ENCODE measurements at places on chromosomes 5 and 9.
A peak's percentile ranks its signal among the peaks of the same experiment; 100 is the strongest.

- DNase-seq = no peak
Observed at GRCh38 chr5:149762958-149763630, 33.0 kb downstream of the PPARGC1B start.

GRCh38 chr5:139670369-139671095, 22.4 kb downstream of the CXXC5 start:
- no peak for DNase-seq

DNA sequence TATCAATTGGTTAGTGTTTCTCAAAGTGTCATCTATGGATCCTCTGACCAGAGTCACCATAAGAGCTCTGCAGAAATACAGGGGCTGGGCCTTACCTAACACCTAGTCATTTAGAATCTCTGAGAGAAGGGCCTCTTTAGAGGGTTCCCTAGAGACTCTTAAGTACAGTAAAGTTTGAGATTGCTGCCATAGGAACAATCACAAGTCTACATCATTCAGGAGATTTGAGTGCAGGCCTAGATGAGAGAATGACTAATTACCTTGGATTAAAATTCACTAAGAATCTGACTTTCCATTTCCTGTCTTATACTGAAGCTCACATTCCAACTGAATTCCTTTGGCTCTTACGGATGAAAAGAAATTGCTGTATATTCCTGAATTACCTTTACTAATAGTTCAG, 182.1 kb upstream of the PTGER4 start:
- no peak for DNase-seq

- DNase-seq = no peak
Observed at GRCh38 chr9:38062498-38063362, 6.3 kb downstream of the SHB start.

DNA sequence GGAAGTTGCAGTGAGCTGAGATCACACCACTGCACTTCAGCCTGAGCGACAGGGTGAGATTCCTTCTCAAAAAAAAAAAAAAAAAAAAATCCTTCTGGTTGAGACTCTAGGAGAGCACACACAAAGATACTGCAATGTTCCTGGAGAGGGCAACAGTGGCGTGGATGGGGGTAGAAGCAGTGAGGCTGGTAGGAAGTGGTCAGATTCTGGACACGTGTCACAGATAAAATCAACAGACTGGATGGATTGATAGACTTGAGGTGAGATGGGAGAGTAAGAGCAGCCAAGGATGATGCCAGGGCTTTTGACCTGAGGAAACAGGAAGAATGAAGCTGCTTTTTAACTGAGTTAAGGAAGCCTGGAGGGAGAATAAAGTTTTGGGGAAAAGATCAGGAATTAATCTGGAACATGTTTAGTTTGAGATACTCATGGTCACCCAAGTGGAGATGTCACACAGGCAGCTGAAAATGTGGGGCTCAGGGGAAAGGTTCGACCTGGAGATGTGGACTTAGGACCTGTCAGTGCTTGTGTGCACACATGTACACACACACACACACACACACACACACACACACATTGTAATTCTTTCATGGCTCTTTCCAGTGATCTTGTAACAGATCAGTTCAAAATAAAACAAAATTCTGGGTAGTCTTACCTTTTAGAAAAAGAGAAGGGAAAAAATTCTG, 88.1 kb downstream of the FANCC start:
- DNase-seq = no peak

GRCh38 chr5:135246923-135247795, 151.9 kb downstream of the MACROH2A1 start:
- DNase-seq = peak; percentile 38

DNA sequence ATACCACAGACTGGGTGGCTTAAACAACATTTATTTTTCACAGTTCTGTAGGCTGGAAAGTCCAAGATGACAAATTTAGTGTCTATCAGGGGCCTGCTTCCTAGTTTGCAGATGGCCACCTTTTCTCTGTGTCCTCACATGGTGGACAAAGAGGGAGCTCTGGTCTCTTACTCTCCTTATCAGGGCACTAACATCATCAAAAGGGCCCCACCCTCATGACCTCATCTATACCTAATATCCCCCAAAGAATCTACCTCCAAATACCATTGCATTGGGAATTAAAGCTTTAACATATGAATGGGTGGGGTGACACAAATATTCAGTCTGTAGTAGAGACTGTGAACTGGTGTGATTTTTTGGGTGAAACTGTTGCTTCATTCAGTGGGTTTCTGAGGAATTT, 78.1 kb downstream of the C7 start:
- DNase-seq = no peak

GRCh38 chr9:5892456-5893133, 1.9 kb downstream of the MLANA start:
- no peak for DNase-seq

DNA sequence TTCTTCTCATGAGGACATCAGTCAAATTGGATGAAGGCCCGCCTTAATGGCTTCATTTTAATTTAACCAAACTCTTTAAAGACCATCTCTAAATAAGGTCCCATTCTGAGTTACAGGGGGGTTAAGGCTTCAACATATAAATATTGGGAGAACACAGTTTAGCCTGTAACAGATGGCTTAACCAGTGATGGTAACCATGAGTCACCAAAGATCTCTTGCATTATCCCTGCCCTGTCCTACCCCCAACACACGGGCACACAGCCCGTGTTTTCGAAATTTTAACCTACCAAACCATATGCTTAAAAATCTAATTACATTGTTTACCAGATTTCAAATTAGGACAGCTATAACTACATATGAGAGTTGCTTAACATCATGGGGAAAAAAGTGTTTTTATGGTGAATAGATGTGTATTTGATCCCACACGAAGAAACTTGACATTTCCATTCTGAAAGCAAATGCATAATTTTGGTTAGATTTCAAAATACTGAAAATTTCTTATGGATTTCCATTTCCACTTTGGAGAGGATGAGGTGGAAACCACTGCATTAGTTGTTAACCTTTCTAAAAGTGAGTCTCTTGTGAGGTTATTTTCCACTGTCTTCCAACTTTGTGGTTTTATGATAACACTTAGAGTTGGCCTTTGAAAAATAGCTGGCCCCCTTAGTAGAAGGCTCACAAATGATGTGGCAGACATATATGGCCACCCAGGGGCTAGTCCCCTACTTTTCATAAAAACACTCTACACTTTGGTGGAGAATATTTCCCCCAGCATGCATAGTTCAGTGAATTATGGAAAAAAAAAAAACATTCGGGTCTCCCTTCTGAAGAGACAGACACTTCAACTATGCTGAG, 849.3 kb downstream of the TLE1 start:
- no peak for DNase-seq

DNA sequence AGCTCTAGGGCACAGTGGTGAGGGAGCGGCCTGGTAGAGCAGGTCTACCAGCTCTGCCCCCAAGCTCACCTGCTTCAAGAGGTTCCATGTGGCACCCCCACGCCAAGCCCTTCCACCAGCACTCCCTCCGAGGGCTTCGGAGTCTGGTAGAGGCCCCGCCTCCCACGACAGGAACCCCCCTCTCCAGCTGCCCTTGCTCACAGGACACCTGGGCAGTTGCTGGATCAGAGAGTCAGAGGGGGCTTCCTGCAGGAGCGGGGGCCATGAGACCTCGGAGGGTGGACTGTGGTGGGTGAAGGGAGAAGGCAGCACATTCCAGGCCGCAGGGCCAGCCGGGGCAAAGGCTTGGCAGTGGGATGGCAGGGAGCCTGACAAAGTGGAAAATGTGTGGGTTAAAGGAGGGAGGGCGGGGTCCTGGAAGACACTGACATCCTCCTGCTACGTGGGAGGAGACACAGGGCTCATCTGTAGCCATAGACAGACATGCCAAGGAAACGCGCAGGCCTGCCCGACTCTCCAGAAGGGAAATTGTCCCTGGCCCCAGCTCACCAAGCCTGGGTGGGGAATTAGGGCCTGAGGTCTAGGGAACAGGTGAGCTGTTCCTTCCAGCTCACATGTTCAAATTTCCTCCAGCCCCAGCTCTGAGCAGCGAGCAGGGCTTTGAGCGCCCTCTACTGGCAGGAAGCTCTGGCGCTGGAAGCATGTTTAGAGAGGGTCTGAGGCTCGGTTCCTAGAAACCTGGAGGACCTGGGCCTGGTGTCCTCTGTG, 74.2 kb downstream of the NTNG2 start:
- DNase-seq = peak; percentile 54

- DNase-seq = no peak
Observed at GRCh38 chr9:12764150-12764549, 10.7 kb upstream of the LURAP1L start.

DNA sequence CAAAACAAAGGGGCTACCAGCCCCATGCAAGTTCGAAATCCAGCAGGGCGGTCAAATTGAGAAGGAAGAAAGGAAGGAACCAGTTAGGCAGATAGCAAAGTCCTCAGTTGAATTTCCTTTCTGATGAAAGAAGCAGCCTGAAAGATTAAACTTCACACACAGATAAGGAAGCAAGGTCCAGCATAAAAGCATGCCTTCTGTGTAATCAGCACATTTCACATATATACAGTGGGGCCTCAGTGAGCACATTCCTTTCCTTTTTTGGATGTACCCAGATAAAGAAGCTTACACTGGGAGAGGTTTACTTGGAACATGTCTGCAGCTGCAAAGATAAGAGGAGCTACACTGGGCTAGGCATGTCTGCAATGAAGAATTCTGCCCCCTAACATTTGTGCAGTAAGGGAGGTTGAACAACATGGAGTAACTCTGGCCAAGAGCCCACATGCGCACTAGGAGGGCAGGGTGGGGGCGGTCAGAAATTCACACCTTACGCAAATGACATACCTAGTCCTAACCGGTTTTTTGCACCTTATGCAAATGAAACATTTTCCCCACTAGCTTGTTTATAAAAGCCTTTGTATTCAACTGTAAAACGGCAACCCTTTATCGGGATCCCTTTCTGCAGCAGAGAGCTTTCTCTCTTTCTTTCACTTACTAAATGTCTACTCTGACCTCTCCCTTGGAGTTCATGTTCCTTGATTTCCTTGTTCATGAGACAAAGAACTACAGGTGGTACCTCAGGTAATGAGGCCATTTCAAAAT, 149.7 kb upstream of the FBXL17 start:
- DNase-seq = no peak

DNA sequence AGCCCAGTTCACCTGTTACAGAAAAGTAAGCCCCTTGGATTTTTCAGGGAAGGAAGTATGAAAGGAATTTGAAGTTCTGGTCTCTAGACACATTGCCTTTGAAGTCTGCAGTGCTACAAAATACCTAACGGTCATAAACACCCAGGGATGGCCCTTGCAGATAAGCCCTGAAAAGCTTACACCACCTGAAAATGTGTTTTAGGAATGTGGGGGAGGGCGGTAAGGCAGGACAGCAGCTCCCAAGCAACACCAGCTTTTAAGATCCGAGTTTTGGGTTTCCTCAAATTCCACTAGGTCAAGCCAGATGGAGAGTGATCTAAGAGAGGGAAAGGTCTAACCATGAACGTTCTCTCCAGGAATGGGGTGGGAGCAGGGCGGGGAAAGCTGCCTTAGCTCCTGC, 114.1 kb upstream of the PANK3 start:
- no peak for DNase-seq

DNA sequence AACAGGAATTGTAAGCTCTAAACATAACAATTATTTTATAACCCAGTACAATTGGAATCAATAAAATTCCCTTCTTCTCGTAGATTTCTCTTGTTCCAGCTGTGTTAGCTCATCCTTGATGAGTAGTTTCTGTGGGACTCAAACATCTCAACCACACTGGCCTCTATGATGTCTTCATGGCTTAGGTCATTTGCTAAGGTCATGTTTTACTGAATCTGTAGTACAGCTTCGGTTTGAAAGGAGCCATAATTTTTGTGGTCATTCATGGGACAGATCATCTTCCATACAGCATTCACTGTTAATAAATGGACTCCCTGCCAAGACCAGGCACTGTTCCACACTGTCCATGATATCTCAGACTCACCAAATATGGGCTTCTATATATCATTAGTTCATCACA, 369.0 kb upstream of the RFX3 start:
- no peak for DNase-seq

- no peak for DNase-seq
Observed at GRCh38 chr9:81625969-81626368, 63.4 kb downstream of the TLE1 start.

- no peak for DNase-seq
Observed at GRCh38 chr5:159157552-159157951, 51.8 kb downstream of the RNF145 start.

- no peak for DNase-seq
Observed at GRCh38 chr9:86821006-86821845, 126.1 kb downstream of the GAS1 start.

GRCh38 chr5:123289210-123289609, 134.0 kb downstream of the CEP120 start:
- no peak for DNase-seq

DNA sequence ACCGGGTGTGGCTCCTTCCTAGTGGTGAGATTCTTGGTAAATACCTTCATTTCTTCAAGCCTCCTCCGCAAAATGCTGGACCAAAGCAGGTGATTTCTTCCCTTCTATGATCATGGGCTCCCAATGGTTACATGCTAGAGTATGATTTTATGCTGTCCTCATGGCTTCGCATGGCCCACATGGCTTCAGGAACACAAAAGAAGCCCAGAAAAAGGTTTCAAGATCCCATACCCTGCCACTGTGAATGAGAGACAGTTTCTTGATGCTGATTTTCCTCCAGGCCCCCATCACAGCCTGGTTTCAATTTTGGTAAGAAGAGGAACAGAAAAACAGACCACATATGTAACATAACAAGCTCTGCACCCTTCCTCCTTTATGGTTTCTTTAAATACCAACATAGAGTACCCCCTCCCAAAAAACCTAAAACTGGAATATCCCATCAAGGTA, 2.4 kb upstream of the RXFP3 start:
- no peak for DNase-seq

DNA sequence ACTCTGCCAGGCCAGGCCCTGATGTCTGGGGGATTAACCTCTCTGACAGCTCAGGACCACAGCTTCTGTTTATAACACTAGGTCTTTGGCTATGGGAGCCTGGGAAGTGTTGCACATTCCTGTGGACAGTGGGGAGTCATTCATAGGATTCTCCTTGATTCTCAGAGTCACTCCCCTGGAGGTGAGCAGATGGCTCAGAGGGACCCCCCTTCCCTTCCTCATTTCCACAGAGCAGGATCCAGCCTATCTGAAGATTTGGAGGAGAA, 60.2 kb downstream of the NRG2 start:
- no peak for DNase-seq

DNA sequence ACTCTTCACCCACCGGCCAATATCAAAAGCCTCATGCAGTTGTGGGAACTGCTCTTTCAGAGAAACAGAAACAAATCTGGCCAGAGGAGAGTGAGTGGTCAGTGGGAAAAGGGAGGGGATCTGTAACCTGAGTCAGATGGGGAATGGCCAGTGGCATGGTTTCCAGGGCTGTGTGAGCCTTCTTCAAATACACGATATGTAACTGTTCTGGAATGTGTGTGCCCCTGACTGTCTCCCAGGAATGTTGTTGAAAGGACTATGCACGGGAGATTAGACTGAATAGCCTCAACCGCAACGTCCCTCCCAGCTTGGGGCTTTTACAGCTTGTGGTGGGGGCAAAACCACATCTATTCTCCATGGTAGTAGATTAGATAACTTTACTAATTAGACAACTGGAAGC, 60.8 kb downstream of the SH3TC2 start:
- DNase-seq = peak; percentile 46

All from Panc1 (cell line).